ENCODE measurements at places on chromosomes 2 and 18. TPM values are rescaled to one million over a fixed set of nuclear protein-coding genes. Genes with fewer than 3 reads are reported as not detected.

DNA sequence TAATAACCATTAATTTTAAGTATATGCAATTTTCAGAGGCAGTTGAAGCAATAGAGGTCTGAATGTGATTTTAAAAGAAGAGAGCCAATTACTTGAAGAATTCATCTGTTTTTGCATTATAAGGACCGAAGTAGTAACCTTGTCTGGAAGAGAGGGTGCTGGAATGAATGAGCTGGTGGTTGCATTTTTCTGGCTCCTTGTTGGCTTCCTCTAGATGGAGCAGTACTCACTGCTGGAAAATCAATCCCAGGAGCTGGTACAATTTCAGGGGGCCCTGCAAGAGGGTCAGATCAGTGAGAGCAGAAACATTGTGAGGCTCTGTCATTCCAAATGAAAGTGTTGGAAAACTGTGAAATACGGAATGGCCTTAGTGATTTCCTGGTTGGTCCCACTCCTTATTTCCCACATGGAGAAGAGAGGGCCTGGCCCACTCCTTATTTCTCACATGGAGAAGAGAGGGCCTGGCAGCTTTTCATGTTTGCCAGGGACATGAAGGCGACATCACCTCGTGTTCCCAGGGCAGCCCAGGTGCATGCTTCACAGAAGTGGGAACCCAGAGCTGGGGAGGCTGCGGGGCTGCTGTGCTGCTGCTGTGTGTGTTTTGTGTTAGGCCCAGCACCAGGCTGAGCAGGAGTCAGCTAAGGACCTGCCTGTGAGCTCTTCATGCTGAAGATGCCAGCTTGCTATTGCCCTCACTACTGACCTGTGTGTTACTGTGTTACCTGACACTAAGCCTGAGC lies 197.4 kb downstream of the SNTG2 start:
- no peak for DNase-seq

The DSC3 gene
- total RNA-seq = not detected

The THADA gene
- 49.8 TPM for total RNA-seq

DNA sequence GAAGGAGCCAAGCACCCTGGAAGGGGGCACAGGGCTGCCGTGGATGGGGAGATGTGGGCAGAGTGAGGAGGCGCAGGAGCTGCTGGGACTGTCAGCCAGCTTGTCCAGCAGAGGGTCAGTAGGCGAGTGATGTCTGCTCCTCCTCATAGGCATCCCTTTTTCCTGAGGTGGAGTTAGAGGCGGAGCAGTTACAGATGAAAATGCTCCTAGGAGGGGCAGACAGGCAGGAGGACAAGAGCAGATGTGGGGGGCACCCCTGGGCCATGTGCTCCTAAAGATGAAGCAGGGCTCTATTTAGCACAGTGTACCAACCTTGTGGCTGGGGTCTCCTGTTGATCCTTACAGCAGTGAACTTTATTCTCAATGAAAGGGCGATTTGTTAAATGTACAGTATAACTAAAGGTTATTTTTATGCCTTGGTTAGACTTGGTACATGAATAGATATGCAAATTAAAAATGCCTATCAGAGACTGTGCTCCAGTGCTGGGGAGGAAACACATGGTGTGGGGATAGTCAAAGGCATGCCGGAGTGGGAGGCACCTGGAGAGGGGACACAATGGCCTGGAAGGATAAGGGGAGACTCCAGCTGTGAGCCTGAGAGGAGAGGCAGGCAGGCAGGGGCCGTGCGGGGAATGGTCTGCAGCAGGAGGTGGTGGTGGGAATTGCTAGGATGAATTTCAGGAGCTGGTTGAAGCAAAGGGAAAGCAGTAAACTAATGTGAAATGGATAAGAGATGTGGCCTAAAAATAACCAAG lies 175.3 kb downstream of the CLIP4 start:
- no peak for DNase-seq

- no peak for DNase-seq
Measured at GRCh38 chr2:229243890-229244560, 27.1 kb downstream of the PID1 start.

DNA sequence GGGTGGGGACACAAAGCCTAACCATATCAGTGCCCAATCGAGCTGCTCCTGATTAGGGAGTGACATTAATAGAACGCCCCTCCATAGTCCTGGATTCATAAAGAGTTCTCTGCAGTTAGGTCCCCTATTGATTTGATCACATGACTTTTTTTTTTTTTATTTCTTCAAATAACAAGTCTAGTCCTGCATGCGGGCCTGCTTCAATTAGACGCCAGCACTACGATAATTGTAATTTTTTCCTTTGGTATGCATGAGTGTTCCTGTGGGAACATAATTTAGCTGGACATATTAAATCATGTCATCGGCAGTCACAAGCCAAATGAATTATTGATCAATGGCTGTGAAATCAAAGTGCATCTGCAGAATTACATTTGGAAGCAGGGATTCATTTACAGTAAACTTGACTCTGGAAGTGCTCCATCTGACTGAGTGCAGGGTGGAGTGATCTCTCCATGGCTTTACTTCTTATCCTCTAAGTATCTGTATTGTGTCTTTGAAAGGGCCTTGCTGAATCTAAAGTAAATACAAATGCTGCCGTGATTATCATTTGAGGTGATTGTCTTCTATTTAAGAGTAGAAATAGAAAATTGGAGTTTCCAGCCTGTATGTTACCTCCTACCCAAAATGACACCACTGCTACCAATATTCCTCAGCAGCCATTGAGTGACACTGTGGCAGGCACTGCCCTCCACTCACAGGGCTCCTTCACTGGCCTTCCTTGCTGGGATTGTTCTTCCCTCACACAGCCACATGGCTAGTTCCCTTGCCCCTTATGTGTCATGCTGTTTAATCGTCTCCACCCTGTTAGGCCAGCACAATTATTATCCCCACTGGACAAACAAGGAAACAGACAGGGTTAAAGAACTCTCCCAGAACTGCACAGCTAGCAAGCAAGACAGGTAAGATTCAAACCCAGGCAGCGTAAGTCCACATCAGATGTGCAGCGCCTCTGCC lies 337.4 kb upstream of the ID2 start:
- DNase-seq = no peak

GRCh38 chr18:51727780-51728179 lies 530.3 kb upstream of the MEX3C start:
- DNase-seq = no peak

The NR4A2 gene
- total RNA-seq = 21.9 TPM

The CCDC148 gene
- not detected for total RNA-seq

DNA sequence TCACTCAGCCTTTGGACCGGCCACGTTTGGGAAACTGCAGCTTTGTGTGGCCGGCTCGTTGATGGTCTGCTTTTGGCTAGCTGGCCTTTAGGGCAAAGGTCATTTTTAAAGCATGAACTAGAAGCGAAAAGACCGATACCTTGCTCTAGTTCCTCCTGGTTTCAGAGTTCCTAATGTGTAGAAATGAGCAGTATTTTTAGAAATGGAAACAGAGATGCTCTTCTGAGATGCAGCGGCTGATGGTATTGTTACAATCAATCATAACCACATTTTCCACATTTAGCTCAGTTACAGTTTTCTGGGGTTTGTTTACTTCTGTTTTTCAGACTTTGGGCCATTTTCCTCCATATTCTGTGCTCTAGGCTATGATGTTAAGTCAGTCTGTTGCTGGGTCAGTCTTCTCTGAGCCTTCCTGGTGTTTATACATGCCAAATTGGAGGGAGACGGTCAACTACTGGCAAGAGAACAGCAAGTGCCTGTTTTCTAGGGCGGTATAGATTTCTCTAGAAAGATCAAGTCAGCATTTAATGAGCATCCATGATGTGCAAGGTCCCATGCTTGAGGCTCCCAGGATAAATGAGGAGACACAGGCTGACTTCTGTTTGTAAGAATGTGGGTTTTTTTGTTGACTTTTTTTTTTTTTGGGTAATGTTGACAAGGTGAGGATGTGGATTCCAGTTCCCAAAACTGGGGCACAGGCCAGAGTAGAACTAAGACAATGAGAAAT lies 28.0 kb downstream of the RNF144A start:
- DNase-seq = no peak

The C2orf66 gene
- 0.42 TPM for total RNA-seq

- no peak for DNase-seq
Measured at GRCh38 chr2:155070489-155070888, 372.0 kb downstream of the KCNJ3 start.

The LRRTM1 gene
- not detected for total RNA-seq

The EN1 gene
- not detected for total RNA-seq

DNA sequence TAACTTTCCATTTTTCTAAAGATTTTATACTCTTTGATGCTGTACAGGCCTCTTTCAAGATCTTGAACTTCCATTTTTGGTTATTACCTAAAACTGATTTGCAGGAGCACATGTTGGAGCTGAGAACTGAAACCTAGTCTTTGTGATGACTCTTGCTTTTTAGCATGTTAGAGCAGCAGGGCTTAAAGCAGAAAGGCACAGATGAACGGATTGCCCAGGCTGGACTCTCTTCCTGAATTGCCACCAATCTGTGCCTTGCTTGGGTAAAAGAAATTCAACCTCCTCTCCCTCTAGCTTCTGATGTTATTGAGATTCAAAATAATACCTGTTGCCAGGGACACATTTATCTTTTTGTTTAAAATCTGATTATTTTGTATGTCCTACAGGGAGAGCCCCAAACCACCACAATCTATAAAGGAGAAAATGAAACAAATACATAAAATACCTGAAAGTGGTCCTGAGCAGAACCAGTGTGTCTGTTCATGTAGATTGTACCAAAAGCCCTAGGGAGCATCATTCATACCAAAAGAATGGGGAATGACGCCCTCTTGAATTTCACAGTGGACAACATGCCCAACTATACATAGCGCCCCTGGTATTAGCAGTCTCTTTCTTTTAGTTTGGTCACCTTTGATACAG lies 277.0 kb upstream of the MAP2 start:
- no peak for DNase-seq
